Stimulated activated CD4-positive, alpha-beta T cell treated with anti-CD3 and anti-CD28 coated beads, TNF-alpha, amount 100 ng/mL, for 1 hour (primary cell): ENCODE measurements at places on chromosomes 6 and 20.

GRCh38 chr20:51700809-51701285 lies 67.3 kb downstream of the ATP9A start:
- no peak for DNase-seq

GRCh38 chr6:71400852-71401251 lies 112.2 kb downstream of the OGFRL1 start:
- DNase-seq: no peak

GRCh38 chr6:125834348-125834747 lies 43.6 kb downstream of the NCOA7 start:
- DNase-seq: no peak

DNA sequence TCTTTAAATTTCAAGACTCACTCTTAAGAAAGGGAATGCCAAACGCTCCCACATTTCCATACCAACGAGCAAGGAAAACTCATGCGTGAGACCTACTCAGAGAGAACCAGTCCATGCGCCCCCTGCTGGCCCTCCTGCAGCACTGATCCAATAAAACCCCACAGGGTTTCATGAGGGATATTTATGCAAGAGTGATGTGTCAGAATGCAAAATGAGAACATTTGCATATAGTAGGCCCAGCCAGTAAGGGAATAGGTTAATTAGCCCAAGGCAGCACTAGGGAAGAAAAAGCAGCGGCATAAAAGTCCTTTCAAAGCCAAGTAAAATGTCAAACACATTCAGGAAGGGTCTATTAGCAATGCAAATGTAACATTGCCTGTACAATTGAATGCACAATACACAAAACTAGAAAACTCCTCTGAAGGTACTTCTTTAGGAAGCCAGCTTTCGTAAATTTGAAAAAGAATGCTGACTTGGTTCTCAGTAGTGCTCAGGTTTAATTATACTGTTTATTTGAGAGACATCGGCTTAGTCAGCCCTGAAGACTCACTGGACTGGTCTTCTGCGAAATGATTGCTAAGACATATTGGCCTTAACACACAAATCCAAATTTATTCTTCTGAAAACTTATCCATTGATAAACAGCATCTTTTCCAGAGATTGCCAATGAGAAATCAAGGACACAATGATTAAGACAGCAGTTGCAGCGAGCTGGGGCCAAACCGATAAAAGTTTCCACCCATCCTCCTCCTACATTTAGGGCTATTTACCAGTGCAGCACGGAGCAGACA lies 93.2 kb downstream of the GMPR start:
- DNase-seq: peak; percentile 53

- no peak for DNase-seq
Observed at GRCh38 chr6:30613251-30614043, 3.6 kb downstream of the PPP1R10 start.

DNA sequence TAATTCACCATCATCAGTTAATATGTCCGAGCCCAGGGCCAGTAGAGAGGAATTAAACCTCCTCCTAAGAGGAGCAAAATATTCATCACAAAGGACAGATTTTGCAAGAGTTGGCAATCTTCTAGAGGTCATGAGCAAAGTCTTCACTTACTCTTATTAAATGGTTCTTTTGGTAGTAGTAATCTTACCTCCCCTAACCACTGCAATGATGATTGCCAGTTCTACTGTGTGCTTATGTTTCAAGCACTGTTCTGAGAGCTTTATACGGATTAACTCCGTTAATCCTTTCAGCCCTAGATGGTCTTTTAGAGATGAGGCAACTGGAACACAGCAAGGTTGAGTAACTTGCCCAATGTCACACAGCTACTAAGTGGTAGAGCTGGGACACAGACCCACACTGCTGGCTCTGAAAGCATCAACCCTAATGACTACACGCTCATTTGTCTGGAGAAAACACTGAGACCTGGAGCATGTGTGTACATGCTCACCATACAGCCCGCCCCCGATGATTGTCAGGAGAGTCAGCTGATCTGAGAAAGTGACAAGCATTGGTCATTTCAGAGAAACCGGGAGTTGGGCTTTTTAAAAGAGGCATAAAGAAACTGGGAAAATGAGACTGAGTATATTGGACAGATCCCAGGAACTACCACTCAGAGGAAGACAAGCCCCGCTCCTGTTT lies 276.0 kb downstream of the NRN1 start:
- DNase-seq: no peak

DNA sequence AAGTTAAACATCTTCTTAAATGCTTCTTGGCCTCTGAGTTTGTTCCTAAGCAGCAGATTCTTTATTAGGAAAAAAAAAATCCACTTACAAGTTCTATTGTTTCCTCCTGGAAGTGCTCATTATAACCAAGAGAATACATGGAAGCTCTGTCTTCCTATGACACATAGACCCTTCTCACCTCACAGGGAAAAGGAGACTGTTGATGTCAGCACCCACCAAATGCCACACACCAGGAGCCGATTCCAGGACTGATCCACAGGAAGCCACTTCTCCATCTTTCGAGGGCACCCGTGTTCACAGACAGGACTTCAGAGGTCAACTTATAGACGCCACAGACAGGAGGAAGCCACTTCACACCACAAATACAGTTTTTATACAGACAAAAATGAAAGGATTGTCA lies 13.4 kb upstream of the BNIP5 start:
- no peak for DNase-seq

GRCh38 chr6:158847786-158848185 lies 28.6 kb upstream of the EZR start:
- no peak for DNase-seq

GRCh38 chr6:131212024-131212423 lies 76.8 kb downstream of the AKAP7 start:
- no peak for DNase-seq

GRCh38 chr6:167113047-167113754 lies 9.7 kb upstream of the CCR6 start:
- DNase-seq: no peak

DNA sequence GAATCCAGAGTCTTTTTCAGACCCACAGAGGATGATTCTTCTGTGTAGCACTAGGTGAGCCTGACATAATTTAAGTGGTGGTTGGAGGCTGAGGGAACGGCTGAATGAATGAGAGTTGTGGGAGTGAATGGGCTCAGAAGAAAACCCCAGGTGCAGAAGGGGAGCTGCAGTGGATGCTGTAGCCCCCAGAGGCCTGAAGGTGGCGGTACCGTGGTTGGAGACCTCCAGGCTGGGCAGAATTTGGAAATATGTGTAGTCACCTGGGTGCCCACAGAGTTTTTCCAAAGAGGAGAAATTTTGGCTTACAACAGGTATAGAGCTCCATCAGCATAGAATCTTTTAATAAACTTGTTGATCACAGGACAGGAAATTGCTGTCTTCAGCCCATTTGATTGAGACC lies 6.5 kb upstream of the RAET1G start:
- DNase-seq: no peak

- no peak for DNase-seq
Observed at GRCh38 chr6:97765461-97765860, 482.4 kb upstream of the MMS22L start.

DNA sequence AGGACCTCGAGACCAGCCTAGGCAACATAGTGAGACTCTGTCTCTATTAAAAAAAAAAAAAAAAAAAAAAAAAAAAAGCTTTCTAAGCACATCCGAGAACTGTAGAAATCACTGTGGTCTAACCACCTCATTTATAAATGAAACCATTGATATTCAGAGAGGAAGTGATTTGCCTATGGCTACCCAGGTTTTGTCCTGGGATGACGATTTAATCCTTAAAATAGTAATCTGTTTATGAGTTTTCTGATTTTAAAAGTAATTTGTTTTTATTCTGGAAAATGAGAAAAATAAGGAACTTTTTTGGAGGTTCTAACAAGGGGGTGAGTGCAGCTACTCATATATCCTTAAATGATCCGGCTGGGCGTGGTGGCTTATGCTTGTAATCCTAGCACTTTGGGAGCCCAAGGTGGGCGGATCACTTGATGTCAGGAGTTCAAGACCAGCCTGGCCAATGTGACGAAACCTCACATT lies 6.5 kb upstream of the BTN3A2 start:
- no peak for DNase-seq

DNA sequence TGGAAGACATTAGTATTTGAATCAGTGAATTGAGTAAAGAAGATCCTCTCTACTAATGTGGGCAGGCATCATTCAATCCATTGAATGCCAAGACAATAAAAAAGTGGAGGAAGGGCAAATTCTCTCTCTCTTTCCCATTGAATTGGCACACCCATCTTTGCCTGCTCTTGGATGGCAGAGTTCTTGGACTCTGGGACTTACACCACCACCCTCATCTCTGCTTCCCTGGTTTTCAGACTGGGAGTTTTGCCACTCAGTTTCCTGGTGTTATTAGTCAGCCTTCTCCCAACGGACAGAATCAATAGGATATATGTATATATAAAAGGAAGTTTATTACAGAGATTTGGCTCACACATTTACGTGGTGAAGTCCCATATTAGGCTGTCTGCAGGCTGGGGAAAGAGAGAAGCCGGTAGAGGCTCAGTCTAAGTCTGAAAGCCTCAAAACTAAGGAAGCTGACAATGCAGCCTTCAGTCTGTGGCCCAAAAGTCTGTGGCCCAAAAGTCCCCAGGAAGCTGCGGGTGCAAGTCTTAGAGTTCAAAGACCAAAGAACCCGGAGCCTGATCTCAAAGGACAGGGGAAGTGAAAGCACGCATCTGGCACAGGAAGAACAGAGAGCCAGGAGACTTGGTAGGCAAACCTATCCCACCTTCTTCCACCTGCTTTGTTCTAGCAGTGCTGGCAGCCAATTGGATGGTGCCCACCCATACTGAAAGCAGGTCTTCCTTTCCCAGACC lies 64.4 kb downstream of the SMPDL3A start:
- no peak for DNase-seq

DNA sequence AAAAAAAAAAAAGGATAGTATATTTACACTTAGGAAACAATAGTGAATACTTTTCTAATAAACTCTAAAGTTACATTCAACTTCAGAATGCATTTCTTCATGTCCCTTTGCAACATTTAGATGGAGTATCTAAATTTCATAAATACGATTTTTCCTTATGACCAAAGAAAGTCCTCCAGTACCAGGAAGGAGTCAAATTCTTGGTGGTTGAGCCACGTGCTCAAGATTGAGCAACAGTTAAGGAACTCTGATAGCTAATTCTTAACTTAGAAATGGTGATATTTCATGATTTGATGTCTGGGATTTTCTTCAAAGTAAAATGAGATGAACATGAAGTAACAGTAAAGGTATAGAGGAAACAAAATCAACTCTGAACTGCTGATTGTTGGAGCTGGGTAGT lies 92.7 kb downstream of the SASH1 start:
- no peak for DNase-seq
